ENCODE measurements at places on chromosomes 12 and 14.

DNA sequence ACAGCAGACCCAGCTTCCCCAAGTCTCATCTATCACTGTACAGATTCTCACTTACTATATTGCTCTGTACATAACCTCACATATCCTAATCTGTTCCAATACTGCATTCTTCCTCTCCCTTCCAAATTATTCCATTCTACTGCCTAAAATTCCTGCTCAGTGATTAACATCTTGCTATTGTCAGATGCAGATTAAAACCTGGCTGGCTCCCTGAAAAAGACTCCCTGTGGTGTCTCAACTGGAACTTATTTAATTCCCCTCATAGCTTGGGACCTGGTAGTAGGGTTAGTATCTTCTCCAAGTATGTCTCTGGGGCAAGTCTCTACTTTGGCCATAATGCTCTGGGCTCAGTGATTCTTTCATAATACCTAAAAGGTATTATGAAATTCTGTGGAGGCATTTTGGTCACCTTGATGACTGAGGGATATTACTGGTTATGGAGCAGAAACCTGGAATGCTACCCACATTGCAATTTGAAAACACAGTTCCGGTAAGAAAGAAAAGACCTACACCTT is 55.8 kb downstream of the PAWR start:
- DNase-seq, result no peak

- no peak for DNase-seq
These were observed 162.7 kb downstream of the BMP4 start for GRCh38 chr14:53793790-53794505.

DNA sequence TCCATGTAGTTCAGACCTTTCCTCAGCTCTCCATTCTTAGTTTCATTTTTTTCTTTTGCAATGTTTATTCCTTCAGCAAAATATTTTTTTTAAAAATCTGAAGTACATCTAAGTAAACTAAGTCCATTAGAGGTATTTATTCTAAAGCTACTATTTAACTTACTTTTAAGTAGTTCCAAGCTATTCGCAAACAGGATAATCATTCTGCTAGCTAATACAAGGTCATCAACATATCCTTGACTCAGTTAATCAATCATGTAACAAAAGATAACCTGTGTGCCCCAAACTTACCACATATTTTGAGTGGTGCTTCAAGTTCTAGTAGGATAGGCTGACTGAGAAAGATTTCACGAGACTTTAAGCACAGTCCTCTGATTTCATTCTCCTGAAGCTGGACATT is 11.2 kb downstream of the PPP1CC start:
- no peak for DNase-seq

DNA sequence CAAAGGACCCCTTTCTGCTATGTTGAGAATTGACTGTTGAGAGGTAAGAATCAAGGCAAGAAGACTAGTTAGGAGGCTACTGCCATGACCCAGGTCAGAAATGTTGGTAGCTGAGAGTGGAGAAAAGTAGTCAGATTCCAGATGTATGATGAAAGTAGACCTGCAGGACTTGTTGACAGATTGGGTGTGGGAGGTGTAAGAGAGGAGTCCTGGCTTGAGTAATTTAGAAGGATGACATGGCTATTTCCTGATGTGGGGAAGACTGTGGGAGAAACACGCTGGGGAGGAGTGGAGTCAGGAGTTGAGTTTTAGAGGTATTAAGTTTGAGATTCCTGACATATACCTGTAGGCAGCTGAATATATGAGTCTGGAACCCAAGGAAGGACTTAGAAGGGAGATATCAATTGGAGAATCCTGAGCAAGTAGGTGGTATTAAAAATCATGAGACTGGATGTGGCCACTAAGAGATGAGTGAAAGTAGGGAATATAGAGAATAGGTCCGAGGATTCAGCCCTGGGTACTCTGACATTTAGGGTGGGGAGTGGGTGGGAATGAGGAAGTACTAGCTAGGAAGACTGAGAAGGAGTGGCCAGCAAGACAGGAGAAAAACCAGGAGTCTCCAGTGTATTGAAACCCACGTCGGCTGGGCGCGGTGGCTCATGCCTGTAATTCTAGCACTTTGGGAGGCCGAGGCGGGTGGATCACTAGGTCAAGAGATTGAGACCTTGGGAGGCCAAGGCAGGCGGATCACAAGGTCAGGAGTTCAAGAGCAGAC is 12.6 kb upstream of the DDX47 start:
- no peak for DNase-seq

- DNase-seq, result no peak
These were observed 19.3 kb downstream of the CPNE8 start for GRCh38 chr12:38886064-38886463.

DNA sequence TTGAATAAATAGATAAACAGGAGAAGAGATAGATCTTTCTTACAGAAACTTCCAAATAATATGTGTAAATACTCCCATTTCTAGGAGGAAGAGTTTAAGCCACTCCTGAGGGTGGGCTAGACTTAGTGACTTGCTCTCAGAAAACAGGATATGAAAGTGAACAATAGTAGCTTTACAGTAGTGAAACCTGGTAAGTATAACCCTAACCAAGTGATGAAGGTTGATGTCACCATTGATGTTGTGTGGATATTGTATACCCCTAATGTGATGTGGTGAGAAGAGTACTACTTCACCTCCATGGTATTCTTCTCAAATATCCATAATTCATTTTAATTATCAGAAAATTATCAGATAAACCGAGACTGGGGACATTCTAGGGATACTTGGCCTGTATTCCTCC is 20.9 kb downstream of the AKAP6 start:
- no peak for DNase-seq

DNA sequence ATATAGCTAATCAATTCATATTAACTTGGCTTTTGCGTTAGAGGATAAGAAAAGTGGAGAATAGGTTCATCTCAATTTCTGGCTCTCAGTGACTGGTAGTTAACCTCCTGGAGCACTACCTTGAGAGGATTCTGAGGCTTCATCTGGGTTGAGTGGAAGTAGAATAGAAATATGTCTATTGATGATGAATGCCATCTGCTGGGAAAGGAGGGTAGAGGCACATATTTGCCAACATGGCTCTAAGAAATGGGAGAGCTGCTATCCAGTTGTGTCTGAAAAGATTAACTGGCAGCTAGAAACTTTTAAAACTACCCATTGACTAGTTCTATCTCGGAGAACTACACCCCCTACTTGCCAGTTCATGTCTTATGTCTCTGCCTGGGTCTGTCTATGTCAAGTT is 530.1 kb downstream of the NRXN3 start:
- DNase-seq, result no peak

GRCh38 chr14:74469548-74470518 is 23.3 kb downstream of the NPC2 start:
- DNase-seq, result no peak

GRCh38 chr14:42523666-42524065 is 917.0 kb downstream of the LRFN5 start:
- no peak for DNase-seq

- no peak for DNase-seq
These were observed 11.3 kb upstream of the PLBD2 start for GRCh38 chr12:113347107-113347506.

DNA sequence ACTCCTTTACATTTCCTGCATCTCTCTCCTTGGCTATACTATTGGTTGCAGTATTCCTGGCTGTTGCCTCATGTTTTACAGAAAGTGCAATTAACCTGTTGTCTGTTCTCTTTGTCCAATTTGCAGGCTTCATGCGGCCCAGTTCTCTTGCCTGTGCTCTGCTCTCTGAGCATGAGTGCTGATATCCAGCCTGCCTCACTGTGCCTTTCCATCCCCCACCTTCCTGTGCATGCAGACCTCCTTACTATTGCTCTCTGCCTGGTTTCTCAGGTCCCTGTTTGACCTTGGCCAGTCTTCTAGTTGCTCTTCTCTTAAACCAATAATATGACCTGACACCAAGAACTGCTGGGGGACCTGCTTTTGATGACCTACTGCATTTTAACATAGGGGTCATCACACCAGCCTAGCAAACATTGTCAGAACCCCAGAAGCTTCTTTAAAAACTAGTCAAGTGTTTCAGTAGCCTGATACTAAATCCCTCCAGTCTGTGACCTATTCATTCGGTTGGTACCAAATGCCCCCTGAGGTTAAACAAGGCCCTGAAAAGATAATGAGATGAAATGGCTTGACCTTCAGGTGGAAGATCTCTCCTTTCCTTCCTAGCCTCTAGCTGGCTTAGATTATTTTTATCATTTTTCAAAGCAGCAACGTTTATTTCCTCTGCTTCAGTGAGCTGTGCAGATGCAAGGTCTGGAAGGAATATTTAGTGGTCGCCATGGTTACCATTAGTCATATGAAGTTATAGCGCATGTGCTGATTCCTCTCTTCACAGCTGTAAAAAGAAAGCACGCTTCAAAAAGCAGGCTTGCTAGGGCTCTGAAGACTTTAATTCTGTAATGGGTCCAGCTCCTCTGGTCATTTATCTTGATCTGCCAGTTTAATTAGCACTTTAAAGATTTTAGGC is 216.5 kb downstream of the PHLDA1 start:
- DNase-seq, result peak; percentile 1

DNA sequence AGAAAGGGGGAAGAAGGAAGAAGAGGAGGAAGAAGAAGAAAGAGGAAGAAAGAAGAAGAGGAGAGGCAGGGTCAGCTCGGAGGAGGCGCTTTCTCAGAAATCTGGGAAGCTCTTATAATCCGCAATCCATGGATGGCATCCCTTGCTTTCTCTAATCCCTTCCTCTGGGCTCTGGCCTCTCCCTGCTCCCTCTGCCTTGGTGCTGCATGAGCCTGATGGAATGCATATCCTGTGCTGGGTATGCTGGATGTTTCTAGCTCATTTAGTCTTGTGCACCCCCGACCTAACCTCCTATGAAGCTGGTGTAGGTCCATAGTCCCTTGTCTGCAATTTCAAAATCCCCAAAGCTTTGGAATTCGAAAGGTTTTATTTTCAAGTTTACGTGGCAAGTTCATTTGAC is 94.2 kb upstream of the MYL2 start:
- no peak for DNase-seq

DNA sequence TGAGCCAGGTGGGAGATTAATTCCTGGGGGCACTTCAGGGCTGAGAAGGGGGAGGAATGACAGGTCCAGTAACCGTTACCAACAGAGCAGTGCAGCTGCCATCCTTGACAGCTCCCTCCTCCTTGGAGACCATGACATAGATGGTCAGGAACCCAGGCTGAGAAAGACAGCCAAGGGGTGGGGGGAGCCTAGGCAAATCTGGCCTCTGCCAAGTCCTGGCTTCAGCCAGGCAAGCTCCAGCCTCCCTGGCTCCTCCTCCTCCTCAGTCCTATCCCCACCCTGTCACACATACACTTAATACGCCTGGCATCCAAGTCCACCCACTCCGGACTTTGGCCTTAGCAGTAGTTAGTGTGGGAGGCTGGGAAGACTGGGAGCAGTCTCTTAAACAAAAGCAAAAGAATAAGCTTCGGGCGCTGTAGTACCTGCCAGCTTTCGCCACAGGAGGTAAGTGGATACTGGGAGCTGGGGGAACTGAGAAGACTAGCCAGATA is at the start of gene RDH5:
TSS of gene RDH5 (plus strand) at position 323 of the 494 bp plus-strand sequence. CDS start 792 bp downstream, outside the sequence.
- DNase-seq, result no peak

- DNase-seq, result no peak
These were observed 62.3 kb downstream of the OTOGL start for GRCh38 chr12:80161612-80162011.

DNA sequence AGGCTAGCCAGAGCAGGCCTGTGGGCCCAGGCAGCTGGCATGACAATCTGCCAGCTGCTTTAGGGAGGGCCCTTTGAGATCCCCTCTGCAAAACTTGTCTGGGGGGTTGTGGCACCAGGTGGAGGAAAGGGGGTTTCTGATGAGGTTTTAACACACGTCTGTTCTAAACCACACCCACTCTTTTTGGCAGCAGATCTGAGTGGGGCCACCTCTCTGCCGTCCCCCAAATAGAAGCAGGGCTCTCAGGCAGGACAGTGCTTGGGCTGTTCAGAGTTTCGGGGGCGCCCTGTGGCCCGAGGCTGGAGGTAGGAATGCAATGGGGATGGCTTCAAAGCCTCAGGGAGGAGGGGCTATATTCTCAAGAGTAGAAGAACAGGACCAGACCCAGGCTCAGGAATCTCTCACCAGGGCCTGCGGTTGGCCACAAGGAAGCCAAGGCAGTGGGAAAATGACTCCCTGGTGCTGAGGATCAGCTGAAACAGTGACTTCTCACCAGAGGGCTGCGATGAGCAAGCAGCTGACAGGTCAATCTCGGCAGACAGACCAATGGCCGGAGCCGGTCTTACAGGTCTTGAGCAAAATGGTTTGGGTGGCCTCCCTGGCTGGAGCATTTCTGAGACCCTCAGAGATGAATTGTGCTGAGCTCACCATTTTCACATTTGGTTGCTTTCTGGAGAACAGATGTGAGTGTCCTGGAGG is 1.5 kb upstream of the KRT5 start:
- DNase-seq, result no peak

DNA sequence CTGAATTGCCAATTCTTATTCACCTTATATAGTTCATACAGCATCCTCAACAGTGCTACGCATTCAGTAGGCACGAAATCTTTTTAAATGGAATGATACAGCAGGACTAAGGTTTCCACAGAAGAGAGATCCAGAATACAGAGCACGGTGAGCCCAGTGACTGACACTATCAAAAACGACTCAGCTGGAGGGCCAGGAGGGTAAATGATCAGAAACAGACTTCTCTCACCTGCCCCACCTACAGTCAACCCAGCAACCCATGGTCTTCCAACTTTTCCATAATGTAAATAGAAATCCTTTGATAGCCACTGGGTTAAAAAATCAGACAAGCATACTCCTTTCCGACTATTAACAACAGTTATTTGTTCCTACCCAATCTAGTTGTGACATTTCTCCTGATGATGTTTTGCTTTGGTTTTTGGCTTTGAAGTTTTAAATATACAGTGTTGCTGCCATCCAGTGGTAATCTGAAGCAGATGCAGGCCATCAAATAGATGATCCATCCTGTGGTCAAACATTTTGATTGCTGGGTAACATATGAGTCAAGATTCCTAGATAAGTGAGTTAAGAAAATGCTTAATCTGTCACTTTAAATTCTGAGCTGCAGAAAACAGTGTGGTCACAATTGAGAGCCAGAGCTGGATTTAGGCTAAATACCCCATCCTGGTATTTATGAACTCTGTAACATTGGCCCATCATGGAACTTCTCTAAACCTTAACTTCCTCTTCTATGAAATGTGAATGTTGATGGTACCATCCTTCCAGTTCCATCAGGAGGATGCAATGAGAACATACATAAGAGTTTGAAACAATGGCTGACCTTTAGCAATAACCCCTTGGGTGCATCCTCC is 42.0 kb downstream of the GPHB5 start:
- peak; percentile 18 for DNase-seq

- DNase-seq, result peak; percentile 56
These were observed 58.4 kb upstream of the SAV1 start for GRCh38 chr14:50726372-50727107.

GRCh38 chr12:109717390-109718357 is 4.0 kb downstream of the FAM222A start:
- no peak for DNase-seq

DNA sequence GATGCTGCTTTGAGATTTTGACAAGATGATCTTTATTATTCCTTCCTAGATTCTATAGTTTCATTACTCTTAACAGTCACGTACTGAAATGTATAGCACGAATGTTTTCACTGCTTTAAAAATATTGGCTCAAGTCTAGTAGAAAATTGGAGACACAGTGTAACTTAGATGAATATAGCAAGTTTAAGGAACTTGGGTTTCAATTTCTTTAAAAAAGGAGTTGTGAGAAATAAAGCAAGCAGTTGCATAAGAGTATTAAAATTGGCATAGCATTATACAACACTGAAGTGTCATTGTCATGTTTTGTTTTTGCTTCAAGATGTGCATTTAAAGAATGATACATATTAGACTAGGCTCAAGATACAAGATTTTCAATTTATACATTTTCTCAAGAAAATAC is 624.8 kb upstream of the NOVA1 start:
- no peak for DNase-seq

All from CD4-positive, alpha-beta T cell treated with Interleukin-1 beta for 1 hour (primary cell).